ENCODE measurements at places on chromosomes 6 and 20.

DNA sequence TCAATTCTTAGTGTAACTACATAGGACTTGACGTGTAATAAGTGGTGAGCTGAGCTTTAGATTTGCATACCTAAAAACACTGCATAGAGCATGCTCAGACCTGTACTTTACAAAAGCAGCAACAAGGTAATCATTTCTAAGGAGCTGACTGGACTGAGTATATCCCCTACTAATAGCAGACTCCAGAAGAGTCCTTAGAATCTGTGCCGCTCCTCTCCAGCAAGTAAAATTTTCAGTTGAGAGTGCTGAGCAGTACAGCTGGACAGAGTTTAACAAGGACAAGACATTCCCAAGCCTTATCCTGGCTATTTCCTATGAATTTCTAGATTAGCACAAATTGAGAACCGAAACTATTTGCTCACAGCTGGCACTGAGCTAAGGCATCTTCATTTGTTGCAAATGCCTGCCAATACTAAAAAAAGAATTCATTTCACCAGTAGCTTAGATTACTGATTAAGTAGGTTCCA is 26.1 kb upstream of the KLHL31 start:
- no peak for DNase-seq

DNA sequence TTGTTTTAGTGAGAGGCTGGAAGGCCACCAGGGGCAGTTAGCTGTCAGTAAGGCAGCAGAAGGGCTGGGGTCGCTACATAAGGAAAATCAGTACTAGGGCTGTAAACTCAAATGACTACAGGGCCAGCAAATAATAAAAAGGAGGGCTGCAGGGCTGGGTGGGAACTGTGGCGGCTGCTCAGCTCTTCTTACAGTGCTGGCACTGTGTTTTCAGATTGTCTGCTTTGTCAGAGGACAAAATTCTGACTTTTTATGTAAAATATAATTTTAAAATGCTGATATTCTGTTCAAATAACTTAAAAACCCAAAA is 23.2 kb downstream of the HLA-A start:
- no peak for DNase-seq

GRCh38 chr6:16333580-16333979 is 95.2 kb downstream of the GMPR start:
- no peak for DNase-seq

GRCh38 chr20:48826069-48826468 is 1.7 kb downstream of the PREX1 start:
- DNase-seq: no peak

DNA sequence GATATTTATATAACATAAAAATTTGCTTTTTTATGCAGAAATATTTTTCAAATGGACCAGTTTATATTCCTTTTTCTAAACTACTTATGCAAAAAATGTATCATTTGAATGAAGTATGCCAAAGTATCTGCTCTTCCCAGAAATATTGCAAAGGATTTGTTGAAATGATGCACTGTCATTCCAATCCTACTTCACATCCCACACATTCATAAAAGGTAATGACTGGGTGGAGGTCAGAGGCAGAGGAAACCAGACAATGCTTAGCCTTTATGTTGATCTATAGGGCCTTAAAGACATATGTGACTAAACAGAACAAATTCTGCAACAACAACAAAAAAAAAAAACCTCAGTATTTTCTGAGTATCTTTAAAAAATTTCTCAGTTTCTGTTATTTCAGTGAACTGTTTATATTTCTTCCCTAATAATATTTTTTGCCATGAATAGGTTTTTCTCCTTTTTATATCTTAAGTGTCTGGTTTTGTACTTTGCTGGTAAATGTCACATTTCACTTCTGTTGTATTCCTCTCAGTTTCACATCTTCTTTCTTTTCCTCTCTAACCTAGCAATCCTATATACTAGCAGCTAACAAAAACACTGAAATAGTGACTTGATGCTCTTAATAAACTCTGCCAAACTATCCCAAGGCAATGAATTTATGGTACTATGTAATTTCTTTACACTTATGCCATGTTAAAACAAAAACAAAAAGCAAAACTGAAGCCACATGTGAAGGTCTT is 374.1 kb downstream of the BCKDHB start:
- no peak for DNase-seq

DNA sequence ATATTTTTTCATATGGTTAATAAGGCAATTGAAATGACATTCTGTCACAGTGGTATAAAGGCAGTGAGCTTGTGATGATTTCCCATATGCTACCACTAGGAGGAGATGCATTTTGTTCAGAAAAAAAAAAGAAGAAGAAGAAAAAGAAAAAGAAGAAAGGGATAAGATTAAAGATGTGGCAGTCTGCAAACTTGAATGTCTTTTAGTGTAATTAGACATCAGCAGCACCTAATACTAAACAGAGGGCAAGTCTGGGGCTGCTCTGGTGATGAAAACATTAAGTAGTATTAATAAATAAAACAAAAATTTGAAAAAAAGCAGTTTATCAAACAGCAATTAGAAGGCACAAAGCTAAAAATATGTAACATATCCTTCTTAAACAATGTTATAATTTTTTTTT is 95.4 kb upstream of the DEFB112 start:
- no peak for DNase-seq
